ENCODE measurements at places on chromosomes 2 and 18.
A peak's percentile ranks its signal among the peaks of the same experiment; 100 is the strongest.

DNA sequence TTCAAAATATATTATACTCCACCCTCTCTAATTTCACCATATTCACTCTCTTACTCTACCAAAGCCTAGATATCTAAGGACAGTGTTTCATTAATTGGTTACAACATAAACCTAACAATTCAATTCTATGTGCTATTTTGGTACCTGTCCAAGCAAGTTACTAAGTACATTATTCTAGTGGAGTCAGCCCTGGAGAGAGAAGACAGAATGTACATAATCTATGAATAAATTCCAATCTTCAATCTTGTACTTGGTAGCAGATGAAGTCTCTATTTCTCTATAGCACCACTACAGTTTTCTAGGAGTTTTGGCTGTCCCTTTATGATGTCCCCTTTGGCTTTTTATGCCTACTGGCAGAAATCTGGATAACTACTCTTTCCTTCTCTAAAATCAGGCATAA is 27.6 kb downstream of the NMUR1 start:
- no peak for DNase-seq

- DNase-seq = no peak
These were observed 96.1 kb downstream of the DDX1 start for GRCh38 chr2:15687720-15688119.

- no peak for DNase-seq
These were observed 140.3 kb upstream of the ZC3H15 start for GRCh38 chr2:186345745-186346144.

GRCh38 chr18:79770501-79770815 is 27.3 kb upstream of the KCNG2 start:
- DNase-seq = no peak

GRCh38 chr2:22209545-22209944 is 1085.8 kb downstream of the TDRD15 start:
- DNase-seq = no peak

DNA sequence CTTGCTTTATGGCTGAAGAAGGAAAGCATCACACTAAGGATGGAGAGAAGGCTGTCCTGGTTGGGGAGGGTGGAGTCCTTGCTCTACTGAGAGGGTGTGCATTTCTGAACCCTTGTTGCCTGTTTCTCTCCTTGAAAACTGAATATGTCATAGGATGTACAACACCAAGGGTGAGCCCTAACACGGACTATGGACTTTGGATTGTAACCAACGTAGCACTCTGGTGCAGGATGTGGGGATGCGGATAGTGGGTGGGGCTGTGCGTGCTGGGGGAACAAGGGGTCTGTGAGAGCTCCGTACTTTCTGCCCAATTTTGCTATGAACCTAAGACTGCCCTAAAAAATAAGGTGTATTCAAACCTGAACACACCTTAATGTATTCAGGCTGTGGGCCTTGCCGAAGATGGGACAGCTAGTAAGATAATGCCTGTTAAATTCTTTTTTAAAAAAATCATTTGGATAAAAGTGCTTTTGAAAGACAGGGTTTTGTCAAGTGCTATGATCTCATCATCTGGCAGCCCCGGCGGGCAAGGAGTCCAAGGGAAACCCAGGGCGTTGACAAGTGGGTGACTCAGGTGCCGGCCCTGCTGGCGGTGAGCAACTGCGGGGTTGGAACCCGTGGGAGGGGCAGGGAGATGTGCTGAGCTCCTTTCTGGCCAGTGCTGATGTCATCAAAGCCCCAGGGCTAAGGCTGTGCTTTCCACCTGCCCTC is 54.0 kb downstream of the GATA6 start:
- no peak for DNase-seq

DNA sequence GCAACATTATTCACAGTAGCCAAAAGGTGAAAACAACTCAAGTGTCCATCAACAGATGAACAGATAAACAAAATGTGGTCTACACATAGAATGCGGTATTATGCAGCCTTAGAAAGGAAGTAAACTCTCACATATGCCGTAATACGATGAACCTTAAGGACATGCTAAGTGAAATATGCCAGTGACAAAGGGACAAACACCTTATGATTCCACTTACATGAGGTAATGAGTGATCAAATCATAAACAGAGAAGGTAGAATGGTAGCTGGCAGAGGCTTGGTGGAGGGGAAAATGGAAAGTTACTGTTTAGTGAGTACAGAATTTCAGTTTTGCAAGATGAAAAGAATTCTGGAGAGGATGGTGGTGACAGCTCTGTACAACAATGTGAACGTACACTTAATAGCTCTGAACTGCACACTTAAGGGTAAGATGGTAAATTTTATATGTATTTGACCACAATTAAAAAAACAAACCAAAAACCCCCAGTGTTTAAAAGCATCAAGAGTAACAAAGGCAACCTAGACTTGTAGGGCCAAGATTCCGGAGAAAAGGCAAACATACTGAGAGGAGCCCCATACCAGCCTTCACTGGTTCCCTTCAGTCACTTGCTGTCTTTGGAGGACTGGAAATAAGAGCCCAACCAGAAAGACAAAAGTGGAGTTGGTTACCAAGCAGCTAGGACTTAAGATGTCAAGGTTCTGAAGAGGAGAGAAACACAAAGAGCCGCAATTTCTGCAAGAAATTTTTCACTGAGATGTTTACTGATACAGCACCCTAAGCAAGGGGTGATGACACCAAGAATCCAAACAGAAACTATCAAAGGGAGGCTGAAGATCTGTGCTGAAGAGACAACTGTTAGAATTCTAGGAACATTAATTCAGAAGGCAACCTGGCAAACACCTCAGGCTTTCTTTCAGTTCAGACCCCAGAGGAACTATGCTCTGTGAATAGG is 61.3 kb downstream of the CUL3 start:
- no peak for DNase-seq

- no peak for DNase-seq
These were observed 2.6 kb downstream of the RAD51AP2 start for GRCh38 chr2:17515652-17516051.

- DNase-seq = no peak
These were observed 75.8 kb downstream of the DYNC1I2 start for GRCh38 chr2:171762879-171763573.

DNA sequence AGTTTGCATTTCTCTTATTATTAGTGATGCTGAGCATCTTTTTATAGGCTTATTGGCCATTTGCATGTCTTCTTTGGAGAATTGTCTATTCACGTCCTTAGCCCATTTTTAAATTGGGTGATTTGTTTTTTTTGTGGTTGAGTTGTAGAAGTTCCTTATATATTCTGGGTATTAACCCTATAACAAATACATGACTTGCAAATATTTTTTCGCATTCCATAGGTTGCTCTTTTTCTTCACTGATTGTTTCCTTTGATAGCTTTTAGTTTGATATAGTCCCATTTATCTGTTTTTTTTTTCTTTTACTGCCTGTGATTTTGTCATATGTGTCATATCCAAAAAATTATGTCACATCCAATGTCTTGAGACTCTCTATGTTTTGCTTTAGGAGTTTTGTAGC is 243.6 kb downstream of the GPD2 start:
- DNase-seq = no peak

GRCh38 chr2:60830991-60831390 is 50.4 kb upstream of the REL start:
- no peak for DNase-seq

GRCh38 chr2:171142398-171142797 is 18.3 kb downstream of the TLK1 start:
- DNase-seq = no peak

GRCh38 chr2:51006641-51007040 is 25.3 kb downstream of the NRXN1 start:
- DNase-seq = no peak

DNA sequence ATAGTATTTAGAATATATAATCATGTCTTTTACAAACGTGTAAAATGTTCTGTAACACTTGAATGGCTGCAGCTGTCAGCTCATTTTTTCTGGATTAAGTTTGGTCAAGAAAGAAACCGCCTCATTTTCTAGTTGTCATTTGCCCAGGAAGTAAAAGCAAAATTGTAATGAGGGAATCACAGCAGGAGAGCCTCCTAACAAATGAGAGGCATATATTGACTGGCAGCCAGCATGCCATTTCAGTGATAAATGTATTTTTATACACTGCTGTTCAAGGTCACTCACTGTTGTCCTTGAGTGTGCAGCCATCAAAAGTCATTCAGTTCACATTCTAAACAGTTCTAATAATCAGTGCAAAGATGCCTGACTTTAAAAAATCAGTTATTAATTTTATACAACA is 144.3 kb upstream of the BOD1L2 start:
- no peak for DNase-seq

- DNase-seq = no peak
These were observed 119.0 kb upstream of the CYRIA start for GRCh38 chr2:16784652-16785051.

DNA sequence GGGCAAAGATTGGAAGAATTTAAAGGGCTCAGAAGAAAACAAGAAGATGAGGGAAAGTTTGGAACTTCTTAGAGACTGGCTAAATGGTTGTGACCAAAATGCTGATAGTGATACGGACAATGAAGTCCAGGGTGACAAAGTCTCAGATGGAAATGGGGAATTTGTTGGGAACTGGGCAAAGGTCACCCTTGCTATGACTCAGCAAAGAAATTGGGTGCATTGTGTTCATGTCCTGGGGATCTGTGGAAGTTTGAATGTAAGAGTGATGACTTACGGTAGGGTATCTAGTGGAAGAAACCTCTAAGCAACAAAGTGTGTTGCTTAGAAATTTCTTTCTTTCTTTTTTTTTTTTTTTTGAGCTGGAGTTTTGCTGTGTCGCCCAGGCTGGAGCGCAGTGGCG is 6.0 kb upstream of the IL1A start:
- DNase-seq = no peak

DNA sequence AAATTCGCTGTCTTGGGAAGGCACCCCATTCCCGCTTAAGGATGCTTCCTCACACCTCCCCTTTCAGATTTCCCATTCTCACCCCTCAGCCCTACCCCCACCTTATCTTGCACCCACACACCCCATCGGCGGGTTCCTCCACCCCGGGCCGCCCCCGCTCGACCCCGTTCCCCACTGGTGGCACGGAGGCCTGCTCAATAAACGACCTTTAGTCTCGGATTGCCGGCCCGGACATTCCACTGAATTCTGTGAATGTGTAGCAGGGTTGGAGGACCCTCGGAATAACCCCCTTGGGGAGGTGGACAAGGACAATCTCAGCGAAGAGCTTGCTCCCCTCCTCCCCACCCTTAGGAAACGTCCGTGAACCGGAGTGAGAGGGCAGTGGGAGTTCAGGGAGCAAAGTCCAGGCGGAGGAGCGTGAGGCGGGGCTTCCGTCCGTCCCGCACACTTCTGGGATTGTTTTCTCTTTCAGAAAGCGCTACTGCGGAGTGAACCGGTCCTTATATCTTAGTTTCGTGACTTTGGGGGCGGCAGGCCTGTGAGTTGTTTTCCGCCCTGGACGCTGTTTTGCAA is 2.8 kb upstream of the LBX2 start:
- DNase-seq = no peak

DNA sequence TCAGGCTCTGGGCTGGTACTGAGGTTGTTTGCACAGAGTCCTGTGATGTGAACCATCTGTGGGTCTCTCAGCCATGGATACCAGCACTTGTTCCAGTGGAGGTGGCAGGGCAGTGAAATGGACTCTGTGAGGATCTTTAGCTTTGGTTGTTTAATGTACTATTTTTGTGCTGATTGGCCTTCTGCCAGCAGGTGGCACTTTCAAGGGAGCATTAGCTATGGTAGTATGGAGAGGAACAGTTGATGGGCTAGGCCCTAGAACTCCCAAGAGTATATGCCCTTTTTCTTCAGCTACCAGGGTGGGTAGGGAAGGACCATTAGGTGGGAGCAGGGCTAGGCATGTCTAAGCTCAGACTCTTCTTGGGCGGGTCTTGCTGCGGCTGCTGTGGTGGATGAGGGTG is 257.0 kb upstream of the GYPC start:
- no peak for DNase-seq

DNA sequence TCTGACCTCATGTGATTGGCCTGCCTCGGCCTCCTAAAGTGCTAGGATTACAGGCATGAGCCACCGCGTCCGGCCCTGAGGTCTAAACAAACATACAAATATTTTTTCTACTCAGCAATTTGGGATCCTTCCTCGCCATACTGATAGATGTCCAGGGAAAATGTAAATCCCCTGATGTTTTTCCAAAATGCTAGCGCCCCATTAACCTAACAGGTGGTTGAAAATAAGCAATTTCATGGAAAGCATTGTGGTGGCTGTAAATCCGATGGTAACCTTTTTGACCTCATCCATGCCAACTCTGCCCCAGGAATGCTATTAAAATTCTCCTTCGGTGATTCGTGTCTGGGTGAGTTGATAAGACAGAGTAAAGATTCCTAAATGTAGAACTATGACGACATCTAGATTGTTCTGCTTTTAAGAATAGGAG is 19.3 kb downstream of the GEMIN6 start:
- DNase-seq = no peak

DNA sequence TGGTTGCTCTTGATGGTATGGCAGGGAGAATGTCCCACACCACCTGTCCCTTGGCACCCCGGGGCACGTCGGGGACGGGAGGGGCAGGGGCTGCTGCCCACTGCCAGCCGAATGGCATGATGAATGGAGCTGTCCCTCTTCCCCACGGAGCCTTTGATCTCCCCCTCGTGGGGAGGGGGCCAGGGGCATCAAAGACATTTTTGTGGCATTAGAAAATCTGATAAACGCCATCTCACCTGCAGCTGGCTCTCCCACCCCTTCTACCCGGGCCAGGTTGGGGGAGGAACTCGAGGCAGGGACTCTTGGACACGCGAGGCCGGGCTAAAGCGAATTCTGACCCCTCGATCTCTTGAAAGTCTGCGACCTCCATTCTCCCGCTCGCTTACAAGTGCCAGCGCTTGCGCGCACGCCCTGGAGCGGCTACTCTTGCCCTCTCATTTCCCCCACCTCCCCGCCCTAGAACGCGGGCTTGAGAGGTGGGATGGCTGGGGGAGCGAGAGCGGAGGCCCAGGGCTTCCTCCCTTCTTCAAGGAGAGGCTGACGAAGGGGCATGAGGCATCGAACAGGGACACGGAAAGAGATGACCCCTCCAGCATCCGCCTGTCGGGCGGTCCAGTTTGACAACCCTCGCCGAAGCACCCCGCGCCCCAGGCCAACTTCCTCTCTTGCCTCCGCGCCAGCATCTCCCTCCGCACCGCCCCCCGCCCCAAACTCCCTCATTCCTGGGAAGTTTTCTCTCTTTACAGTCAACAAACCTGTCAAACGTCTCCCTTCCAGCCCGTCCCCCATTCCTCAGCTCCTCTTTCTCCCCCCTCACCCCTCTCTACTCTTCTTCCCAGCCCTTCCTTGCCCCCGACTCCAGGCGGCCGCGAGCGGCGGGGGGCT is 692 bp upstream of the WNT6 start:
- DNase-seq = no peak

- peak; percentile 47 for DNase-seq
These were observed 1.6 kb upstream of the KLF7 start for GRCh38 chr2:207167099-207167923.

DNA sequence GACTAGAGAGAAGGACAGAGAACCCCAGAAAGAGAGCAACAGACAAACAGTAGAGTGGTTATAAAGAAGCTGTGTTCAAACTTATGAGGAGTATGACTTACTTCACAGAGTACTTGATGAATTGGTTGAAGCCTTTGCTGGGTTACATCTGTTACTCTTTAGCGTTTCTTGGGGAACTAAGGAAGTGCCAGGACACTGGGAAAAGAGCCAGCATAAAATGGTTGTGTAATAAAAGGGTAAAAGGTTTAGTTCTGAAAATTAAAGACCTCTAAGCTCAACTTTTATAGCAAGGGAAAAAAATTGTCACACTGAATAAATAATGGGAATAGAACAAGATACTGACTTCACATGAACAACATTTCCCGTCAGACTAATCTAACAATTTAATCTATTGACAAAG is 17.0 kb upstream of the STAT4 start:
- no peak for DNase-seq

- DNase-seq = no peak
These were observed 51.2 kb upstream of the PXDN start for GRCh38 chr2:1795261-1796231.

Measured in KG1 (cell line).